ENCODE measurements at places on chromosomes 4 and X.

DNA sequence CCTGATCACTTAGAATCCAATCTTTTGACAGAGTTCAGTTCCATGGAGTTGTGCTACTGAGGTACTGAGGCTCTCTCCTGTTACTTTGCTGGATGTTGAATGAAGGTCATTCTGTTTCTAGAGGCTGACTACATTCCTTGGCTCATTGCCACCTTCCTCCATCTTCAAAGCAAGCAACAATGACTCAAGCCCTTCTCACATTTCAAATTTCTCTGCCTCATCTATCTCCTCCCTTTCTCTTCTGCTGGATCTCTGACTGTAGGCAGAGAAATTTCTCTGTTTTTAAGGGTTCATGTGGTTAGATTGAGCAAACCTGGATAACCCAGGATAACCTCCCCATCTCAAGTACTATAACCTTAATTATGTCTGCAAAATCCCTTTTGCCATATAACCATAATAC lies 775.4 kb downstream of the STPG2 start:
- DNase-seq, result no peak

GRCh38 chrX:136339702-136340101 lies 38.9 kb downstream of the ADGRG4 start:
- no peak for DNase-seq

DNA sequence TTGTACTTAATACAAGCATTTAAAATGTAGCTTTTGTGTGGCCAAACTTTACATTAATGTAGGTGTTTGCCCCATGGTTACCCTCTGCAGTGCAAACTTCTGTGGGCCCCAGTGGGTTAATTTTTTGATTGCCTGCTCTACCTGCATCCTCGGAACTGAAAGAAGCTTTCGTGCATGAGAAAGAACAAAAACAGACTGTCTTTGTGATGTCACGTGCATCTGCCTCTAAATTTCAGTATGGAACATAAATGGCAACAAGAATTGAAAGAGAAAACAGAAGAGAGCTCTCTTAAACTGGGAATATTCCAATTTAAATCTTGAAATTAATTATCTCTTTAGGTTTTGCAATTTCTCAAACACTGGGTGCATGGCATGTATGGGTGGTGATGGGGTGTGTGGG lies 182.4 kb upstream of the LCORL start:
- no peak for DNase-seq

DNA sequence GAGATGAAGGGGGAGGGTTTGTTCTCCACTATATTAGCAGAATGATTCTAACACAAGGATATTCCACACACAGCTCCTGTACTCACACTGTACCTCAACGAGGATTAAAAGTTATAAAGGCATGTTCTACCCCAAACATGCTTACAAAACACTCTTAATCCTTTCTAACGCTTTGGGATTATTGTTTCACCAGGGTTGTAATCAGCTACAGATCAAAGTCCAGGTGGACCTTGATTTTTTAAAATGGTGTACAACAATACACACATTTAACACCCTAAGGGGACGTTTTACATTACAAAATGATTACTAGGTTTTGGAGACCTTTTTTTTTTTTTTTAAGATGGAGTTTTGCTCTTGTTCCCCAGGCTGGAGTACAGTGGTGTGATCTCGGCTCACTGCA lies 50.3 kb upstream of the MAP3K15 start:
- no peak for DNase-seq

GRCh38 chr4:150578745-150579501 lies 3.0 kb upstream of the MAB21L2 start:
- no peak for DNase-seq

- no peak for DNase-seq
Measured at GRCh38 chr4:112302320-112303274, 5.4 kb downstream of the ALPK1 start.

GRCh38 chr4:98341309-98341708 lies 80.1 kb downstream of the RAP1GDS1 start:
- DNase-seq, result no peak

DNA sequence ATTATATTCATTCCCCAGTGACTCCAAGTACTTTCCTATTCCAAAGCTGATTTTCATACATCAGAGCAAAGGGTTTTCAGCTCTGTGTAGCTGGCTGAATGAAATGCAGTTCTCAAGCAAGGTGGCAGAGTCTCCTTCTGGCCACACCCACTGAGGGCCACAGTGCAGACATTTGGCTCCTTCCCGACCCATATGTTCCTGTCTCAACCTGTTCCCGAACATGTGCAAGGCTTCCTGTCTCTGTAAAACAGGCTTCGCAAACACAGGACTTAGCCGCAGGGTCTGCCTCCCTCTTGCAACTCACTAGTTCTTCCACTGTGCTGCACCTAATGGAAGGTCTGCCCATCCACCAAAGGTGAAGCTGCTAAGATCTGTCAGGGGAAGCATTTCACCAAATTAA lies 249.2 kb downstream of the MID1IP1 start:
- no peak for DNase-seq

DNA sequence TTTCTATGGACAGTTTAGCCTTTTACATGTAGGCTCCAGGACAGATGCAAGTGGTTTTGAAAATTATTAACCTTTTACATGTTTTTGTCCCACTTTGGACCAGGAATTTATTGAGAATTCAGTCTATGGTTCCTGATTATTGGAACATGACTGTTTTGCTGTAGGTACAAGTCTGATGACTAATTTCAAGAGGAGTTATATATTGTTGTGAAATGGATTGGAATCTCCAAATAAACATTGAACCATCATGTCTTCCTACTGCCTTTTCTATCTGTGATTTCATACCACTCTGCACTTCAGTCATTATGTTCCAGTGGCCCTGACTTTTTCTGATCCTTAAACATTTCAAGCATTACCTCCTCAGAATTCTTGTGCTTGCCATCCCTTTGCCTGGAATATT lies 35.9 kb downstream of the TBC1D19 start:
- DNase-seq, result no peak

- no peak for DNase-seq
Measured at GRCh38 chr4:24849756-24850155, 54.4 kb downstream of the SOD3 start.

- no peak for DNase-seq
Measured at GRCh38 chr4:139849219-139849618, 183.6 kb downstream of the MGST2 start.

DNA sequence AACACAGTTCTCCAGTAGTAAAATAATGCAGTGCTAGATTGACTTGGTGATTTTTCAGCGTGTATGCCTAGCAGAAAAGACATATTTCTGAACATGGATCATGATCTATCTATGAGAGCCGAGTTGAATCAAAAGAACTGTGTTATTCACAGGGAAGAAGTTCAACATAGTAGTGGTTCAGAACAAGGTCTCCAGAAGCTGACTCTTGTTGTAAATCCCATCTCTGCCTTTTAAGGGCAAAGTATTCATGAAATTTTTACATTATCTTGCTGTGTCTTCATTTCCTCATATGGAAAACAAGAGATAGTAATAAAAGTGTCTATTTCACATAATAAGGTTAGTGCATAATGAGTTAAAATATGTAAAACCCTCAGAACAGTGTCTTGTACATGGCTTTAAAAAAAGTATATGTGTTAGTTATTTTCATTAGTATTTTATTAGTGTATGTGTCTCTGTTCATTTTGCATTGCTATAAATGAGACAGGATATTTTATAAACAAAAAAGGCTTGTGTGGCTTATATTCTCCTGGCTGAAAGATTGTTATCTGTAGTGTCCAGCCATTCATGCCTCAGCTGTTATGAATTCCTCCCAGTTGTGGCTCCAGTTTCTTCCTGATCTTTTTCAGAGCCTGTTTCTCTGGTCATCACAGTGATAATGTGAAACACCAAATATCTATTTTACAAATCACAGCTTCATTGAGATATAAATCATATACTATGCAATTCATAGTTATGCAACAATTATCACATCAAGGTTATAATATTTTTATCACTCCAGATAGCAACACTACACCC lies 1351.2 kb downstream of the STIM2 start:
- no peak for DNase-seq

DNA sequence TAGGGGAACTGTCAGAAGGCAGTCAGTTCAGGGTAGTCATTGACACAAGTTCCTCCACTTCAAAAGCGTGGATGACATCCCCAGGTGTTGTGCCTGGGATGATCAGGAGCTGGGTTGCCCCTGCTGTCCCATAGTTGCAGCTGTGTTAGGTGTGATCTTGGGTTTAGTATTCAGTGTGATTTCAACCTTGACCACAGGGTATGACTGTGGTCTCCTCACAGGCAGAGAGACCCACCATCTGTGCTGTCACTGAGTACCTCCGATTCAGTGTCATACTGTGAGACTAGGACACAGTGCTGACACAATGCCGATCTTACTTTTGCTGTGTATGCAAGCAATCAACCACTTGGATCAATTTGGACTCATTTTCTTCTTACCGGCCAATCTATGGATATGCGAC lies 25.2 kb downstream of the FOXR2 start:
- DNase-seq, result no peak

DNA sequence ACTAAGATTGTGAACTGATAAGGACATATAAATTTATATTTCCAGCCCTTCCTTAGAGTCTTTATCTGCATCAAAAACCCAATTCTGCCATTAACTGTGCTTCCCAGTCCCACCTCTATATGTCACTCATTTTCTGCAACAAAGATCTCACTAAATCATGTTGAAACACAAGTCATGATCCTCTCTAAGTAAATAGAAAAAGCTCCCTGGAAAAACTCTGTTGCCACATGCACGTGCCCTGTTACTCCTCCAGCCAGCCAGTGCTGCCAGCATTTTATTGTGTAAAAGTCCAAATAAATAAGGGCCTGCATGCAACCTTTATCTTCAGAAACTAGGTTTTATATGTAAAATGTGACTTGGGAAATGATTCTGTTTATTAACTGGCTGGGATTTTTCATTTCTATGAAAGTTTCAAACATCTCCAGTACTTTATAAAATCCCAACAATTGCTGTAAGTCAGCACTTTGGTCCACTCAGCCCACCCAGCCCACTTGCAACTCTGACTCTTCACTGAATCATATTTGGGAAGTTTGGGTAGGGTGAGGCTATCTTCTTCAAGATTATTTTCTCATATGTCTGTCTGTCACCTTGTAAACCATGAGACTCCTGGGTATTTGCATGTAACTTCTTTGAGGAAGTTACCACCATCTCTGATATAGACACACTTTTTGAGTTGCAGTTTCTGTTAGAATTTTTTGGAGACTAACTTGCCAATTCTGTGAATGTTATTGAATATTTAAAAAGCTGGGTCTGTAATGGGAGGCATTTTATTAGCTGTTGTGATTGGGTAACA lies 40.0 kb upstream of the SMARCA5 start:
- no peak for DNase-seq

DNA sequence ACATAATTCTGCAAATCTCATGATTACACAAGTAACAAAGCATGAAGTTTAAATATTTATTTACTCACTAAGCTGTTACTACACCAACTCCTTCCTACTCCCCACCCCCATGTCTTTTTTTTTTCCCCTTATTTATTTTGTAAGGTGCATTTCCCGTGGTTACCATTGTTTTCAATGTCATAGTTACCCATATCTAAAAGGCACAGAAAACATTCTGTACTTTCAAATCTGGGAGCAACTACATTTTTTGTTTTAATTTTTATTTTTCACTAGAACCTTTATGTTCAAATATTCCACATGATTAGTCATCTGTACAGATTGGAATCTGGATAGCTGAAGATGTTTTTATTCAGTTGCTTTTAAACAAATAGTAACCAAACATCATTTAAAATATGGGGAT lies 62.8 kb downstream of the PPP3CA start:
- DNase-seq, result no peak

GRCh38 chrX:120857240-120857639 lies 18.4 kb downstream of the CT47B1 start:
- no peak for DNase-seq

GRCh38 chr4:54742636-54743399 lies 85.1 kb downstream of the KIT start:
- no peak for DNase-seq

DNA sequence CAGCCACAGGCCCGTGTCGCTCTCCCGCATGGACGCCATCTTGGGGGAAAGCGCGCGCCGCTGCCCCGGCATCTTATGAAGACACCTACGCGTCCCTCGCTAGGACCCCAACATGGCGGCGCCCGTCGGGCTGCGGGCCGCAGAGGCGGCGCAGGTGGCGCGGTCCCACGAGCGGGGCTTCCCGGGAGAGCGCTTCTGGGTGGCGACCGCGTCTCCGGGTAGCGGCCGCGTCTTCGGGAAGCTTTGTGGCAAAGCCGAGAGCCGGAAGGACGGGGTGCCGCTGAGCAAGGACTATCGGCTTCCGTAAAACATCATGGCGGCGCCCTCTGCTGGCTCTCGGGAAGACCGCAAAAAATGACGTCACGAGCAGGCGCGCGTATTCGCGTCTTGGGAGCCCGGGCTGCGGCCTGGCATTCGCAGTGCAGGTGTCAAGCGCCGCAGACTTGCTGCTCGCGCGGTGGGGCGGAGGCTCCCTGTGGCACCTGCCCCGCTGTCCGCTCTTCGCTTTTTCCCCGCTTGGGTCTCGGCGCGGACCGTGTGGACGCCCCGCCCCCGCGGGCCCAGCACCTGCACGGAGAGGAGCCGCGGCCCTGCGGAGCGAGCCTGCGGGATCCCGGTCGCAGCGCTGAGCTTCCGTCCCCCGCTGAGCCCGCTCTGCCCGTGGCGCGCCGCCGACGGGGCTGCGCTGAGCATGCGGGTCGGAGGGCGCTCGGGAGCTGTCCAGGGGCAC lies at the start of gene NELFA:
TSS of gene NELFA (minus strand) at position 54 of the 730 bp plus-strand sequence. CDS start at position 39, 15 bp downstream.
- peak; percentile 89 for DNase-seq

DNA sequence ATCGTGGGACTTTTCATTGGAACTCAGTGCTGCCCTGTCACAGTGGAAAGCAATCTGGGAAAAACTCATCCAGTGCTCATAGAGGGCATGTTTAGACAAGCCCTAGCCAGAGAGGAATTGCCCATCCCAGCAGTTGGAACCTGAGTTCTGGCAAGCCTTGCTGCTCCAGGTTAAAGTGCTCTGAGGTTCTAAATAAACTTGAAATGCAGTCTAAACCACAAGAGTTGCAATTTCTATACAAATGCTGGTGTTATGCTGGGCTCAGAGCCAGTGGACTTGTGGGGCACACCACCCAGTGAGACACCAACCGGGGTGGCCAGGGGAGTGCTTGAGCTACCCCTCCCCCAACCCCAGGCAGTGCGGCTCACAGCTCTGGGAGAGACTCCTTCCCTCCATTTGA lies 142.8 kb upstream of the PPP1R2C start:
- DNase-seq, result no peak

GRCh38 chr4:88223516-88223915 lies 60.8 kb downstream of the PPM1K start:
- no peak for DNase-seq

DNA sequence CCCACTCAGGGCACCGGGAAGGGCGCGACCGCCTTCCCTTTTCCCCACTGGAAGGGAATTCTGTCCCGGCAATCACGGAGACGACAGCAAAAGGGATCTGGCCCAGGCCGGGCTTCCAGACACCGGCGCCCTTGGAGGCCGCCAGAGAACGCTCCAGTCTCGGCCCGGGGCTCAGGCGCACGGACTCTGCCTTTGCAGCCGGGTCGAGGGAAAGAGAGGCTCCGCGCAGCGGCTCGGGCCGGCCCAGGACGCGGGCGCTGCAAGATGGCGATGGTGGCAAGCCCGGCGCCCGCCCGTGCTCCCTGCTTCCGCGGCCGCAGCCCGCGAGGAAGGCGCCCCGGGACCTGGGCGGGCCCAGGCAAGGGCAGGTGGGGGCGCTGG lies 1.1 kb downstream of the CTBP1 start:
- no peak for DNase-seq

- DNase-seq, result no peak
Measured at GRCh38 chr4:56762484-56763250, 58.8 kb downstream of the SPINK2 start.

- DNase-seq, result no peak
Measured at GRCh38 chr4:8537041-8537461, 43.1 kb upstream of the GPR78 start.

GRCh38 chr4:72073816-72074215 lies 42.0 kb downstream of the NPFFR2 start:
- DNase-seq, result no peak

- DNase-seq, result no peak
Measured at GRCh38 chrX:18406531-18407266, 18.7 kb upstream of the CDKL5 start.
